ENCODE measurements at places on chromosomes 12 and 14.

GRCh38 chr14:24874514-24875202 lies 175.3 kb downstream of the STXBP6 start:
- no peak for DNase-seq

GRCh38 chr14:93295541-93296220 lies 37.2 kb downstream of the BTBD7 start:
- DNase-seq: no peak

- no peak for DNase-seq
These were observed 38.8 kb upstream of the ATF7IP start for GRCh38 chr12:14326699-14327098.

DNA sequence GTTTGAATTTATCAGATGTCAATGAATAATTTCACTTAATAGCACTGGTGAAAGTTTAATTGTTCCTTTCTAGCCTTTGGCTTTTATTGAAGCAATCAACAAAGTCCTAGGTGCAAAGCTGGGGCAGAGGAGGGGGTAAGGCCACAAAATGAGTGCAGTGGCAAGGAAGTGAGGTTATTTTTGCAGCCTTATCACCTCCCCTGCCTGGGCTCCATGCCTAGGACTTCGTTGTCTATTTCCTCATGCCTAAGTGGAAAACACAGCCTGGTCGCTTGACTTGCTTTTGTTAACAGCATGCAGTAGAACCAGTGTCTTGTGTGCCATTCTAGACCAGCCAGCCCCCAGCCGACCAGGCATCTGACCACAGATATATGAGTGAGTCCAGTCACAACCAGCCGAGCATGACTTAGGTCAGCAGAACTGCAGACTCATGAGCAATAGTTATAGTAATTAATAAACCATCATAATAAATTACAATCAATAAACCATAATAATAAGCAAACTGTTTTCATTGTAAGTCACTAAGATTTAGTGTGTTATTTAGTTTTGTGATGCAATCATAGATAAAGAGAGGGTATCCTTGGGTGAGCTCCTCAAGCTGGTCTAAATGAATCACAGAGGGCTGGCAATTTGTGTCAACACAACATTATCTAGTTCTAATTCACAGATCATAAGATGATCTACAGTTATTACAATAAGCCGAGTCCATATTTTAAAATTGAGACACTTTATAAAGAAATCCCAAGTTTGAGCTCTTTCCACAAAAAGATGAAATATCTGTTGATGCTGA lies 156.8 kb downstream of the GLT1D1 start:
- DNase-seq: no peak

- no peak for DNase-seq
These were observed 692 bp downstream of the MYG1 start for GRCh38 chr12:53300187-53300586.

DNA sequence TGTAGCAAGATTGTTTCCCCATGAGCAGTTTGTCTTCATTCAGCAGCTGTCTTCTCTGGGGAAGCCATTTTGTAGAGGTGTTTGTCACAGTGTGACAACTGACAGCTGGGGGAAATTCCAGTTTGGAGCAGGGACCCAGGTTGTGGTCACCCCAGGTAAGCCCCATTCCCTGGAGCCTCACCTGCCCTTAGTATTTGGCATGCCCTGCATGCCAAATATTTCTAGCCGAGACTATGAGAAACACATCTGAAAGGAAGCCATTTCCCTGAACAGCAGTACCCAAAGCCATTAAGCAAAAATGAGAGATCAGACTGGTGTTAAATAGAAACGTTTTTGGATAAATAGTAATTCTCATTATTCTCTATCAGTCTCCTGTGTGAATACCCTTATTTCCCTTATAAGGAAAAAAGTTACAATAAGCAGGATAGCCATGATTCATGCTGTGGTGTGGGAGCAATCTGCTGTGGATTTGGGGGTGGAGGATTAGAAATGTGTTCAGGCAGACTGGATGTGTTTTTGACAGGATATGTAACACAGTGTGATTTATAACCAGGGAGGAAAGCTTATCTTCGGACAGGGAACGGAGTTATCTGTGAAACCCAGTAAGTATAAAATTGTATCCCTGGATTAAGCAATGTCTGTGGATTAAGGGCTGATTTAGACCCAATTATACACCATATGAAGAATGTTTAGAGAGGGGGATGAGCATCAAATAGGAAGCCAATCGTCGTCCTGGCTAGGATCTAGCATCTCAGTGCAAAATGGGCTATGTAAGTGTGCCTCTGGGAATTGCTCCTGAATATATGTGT lies 68.9 kb downstream of the DAD1 start:
- no peak for DNase-seq

DNA sequence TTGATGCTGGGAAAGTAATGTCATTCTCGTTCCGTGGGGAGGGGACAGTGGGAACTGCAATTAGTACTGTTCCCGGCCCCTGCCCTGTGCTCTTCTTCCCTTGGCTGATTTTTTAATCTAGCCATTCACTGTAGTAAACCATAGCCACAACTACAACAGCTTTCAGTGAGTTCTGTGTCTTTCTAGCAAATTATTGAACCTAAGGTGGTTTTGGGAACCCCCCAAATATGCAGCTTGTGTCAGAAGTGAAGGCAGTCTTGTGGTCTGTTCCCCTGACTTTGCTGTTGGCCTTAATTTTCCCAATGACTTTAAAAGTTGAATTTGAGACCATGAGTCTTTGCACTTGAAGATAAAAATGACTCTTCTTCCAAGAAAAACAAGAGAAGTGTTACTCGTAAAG lies 114.3 kb upstream of the ETV6 start:
- no peak for DNase-seq

- no peak for DNase-seq
These were observed 428.1 kb downstream of the ZFP36L1 start for GRCh38 chr14:68364792-68365192.

GRCh38 chr12:89236748-89237383 lies 115.4 kb downstream of the DUSP6 start:
- no peak for DNase-seq

DNA sequence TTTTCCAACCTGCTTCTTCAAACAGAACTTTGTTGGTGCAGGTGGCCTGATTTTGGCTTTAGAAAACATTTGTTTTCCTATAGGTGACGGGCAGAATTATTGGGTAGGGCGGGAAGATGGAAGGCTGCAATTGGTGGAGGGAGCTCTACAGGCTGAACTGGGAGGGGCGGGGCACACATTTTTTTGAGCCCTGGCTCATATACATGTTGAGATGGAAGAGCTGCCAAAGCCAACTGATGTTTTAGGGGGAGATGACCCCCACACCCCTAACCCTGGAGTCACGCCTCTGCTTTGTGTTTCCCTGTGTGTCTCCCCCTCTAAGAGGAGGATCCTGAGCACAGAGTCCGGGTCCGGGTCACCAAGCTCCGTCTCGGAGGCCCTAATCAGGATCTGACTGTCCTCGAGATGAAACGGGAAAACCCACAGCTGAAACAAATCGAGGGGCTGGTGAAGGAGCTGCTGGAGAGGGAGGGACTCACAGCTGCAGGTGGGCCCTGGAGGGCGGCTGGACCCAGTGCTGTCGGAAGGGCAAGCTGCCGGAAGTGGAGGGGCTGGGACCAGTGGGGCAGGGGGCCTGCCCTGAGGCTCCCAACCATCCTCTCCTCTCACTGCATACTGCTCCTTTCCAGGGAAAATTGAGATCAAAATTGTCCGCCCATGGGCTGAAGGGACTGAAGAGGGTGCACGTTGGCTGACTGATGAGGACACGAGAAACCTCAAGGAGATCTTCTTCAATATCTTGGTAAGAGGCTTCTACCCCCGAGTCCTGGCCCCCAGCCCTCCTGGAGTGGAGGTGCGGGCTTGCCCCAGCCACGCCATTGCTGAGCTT lies 18.6 kb downstream of the AGAP2 start:
- no peak for DNase-seq

DNA sequence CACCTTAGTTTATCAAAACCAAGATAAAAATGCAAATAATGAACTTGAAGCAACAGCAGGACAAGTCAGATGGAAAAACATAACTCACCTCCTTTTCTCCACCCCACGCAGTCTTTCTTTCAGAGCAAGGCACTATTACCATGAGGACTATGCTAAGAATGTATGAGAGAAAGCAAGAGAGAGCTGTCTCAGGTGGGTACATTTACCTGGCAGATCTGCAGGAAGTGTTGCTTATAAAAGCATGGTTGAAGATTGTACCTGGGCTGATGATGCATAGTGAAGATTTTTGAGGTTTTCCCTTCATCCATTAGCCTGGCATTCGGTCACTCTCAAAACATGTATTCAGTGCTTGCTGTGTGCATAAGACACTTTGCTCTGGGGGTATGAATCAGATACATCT lies 68.8 kb upstream of the IFNG-AS1 start:
- DNase-seq: no peak

- no peak for DNase-seq
These were observed 113.0 kb downstream of the DYRK2 start for GRCh38 chr12:67761566-67761965.

GRCh38 chr14:90398315-90398839 lies 1.5 kb downstream of the CALM1 start:
- no peak for DNase-seq

GRCh38 chr12:49287876-49288275 lies 7.1 kb upstream of the PRPH start:
- DNase-seq: no peak

DNA sequence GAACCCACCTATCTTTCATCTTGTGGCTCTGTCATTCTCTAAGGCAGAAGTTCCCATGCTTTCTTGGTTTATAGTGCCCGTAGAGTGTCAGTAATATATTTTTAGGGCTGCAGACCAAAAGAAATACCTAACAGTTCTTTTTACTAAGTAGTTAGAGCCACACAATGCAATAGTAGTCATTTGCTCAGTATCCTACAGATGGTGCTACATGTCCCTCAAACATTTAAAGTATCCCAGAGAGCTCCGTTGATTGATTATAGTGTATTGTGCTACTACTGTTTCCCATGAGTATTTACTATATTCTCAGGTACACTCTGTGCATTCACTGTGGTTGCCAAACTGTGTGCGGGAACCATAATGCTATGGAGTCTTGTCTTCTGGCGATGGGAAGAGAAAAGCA lies 4.7 kb upstream of the PLBD1 start:
- DNase-seq: no peak

DNA sequence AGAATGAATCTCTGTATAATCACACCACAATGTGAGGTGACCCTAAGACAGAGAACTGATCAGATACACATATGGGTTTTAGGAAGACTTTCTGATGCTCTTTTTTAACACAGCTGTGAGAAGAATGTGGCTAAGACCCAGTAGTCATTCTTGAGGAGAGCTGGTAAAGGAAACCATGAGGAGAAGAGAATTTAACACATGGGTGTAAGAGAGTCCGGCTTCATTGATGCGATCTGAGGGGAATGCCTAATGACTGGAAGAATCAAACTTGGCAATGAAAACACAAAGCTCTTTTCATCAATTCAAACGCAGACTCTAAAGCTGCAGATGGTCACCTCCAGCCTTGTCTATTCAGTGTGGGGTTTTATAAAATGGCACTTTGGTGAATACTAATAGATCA lies 79.3 kb downstream of the FOXA1 start:
- no peak for DNase-seq

DNA sequence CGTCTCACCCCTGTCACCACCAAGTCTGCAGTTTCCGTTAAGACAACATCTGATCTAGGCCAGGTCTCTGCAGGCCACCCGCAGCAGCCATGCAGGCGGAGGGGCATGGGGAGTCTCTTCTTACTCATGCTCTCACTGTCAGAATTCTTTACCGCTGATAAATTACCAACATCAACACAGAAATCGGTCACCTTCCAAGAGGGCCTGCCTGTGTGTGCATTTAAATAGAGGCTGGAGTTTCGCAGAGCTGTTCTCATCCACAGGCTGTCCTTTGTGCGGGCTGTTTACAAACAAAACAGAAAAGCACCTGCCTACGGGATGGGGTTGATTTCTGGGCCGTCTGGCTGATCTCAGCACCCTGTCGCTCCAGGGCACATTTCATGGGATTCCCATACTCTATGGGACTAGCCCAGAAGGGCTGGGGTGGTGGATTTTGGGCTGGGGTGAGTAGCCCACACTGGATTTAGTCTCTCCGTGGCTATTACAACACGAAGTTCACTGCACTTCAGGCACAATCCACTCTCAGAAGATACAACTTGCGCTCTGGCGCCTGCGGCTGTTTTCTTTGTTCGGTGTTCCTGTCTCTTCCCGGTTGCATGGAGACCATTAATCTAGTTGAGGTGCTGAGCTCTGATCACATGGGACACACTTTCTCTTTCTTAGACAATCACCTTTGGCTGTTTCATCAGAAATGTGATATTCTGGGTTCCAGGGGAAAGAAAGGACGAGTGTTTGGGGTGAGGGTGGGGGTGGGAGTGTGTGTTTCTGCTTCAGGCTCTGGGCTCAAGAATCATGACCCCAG lies 331.1 kb downstream of the GLT1D1 start:
- no peak for DNase-seq

DNA sequence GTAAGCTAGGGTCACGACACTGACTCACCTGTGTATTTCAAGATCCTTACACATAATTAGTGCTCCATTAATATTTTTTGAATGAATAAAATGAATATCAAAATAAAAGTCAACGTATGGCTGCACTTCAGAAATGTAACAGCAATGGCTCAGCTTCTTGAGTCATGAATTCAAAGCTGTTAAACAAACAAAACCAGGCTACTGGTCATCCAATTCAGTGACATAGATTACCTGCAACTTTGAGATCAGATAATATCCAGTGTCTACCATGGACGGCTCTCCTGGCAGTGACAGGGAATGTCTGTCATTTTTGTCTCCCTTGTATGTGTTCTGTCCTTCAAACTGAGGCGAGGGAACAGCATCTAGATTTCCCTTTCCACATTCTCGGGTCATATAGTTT lies 225.6 kb downstream of the EFCAB11 start:
- no peak for DNase-seq

- DNase-seq: no peak
These were observed 30.4 kb downstream of the DLGAP5 start for GRCh38 chr14:55160989-55161388.

DNA sequence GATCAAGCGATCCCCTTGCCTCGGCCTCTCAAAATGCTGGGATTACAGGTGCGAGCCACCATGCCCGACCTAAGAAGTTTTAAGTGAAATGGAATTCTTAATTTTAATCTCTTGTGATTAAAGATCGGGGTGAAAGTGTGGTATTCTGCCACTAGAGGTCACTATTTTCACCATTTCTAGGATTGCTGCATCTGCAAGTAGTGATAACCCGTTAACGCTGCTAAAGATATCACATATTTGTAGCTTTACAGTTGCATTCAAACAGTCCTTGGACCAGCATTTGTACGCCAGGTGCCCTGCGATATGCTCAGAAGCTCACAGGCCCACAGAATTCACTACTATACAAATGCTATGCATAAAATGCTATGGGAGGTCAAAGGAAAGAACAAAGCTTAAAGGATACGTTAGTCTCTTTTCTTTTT lies 19.3 kb downstream of the CCDC62 start:
- DNase-seq: no peak

DNA sequence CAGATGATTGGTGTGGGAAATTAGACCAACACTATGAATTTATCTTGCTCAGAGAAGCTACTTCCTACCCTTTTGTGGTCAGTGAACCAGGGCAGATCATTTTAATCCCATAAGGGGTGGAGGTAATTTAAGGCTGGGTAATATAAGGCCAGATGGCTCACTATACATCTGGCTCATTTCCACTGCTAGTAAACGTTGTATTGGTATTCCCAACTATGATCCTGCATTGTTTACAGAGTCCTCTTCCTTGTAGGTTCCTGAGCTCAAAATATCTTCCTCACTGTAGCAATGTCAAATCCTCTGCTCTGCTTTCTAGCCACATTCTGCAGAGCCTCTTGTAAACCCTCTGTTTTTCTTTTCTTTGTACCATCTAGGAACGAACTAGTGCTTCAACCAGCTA lies 93.0 kb upstream of the MGAT4C start:
- DNase-seq: no peak

Measured in ovary (tissue), 10 donors.